ENCODE measurements at places on chromosomes 13 and 19.
A peak's percentile ranks its signal among the peaks of the same experiment; 100 is the strongest.

GRCh38 chr19:57900311-57900710 is 11.5 kb upstream of the ZNF814 start:
- no peak for DNase-seq

DNA sequence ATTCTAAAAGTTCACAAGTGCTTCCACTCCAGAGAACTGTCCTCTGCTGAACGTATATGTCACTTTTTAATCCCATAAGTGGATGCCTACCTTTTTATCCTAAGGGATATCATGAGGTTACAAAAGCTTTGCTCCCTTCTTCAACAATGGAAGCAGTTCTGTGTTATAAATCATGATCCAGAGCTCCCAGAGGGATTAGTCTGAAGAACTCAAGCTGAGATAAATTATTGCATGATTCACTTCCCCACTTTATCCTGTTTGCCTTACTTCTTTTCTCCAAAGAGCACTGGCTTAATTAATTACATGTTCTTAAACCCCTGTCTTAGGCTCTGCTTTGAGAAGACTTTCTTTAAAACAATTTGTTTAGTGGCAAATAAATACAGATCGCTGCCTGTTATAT is 246.7 kb downstream of the PCDH17 start:
- DNase-seq, result no peak

GRCh38 chr13:32883474-32883873 is 132.7 kb upstream of the KL start:
- no peak for DNase-seq

DNA sequence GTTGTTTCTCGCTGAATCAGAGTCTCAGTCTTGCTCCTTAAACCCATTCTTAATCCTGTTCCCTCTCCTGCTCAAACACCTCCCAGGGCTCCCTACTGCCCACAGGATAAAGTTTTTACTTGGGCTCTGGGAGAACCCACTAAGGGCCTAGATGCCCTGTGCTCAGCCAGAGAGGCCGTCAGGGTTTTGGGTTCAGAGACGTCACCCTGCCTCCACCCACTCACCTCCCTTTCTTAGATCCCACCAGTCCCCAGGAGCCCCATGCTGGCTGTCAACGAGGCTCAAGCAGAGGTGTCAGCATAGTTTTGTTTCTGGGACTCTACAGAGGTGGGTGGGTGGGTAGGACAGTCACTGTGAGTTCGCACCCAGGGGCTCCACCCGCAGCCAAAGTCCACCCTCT is 15.5 kb upstream of the CYP4F2 start:
- no peak for DNase-seq

DNA sequence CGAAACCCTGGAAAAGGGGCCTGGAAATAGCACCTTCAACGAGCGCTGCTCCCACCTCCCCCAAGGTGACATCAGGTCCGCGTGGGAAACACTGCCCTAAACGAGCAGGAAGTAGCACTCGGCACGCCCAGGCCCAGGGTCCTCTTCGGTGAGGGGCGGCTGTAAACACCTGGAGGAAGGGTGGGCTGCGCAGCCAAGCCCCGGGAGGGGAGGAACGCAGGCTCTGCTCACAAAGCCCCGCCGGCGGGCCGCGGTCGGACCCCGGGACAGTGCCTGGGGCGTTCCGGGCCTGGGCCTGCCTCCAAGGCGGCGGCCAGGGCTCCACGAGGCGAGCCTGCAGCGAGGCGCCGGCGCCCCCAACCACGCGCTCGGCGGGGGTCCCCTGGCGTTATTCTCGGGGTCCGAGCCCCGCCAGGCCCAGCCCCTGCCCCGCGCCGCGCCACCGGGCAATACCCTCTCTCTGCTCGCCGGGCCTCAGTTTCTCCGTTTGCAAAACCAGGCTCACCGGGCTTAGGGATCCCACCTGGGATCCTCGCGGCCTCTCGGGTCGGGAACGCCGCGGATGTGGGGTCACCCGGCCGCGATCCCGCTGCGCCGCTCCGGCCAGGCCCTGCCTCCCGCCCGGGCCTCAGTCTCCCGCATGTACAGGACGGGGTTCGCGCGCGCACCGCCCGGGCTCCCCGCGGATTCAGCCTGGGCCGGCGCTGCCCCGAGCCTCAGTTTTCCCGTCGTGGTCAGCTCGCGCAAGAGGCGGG is 630 bp downstream of the RNF126 start:
- peak; percentile 75 for DNase-seq

GRCh38 chr19:16041299-16041990 is 34.9 kb upstream of the TPM4 start:
- peak; percentile 58 for DNase-seq

- no peak for DNase-seq
These were observed 37.0 kb downstream of the IRS2 start for GRCh38 chr13:109749365-109749764.

DNA sequence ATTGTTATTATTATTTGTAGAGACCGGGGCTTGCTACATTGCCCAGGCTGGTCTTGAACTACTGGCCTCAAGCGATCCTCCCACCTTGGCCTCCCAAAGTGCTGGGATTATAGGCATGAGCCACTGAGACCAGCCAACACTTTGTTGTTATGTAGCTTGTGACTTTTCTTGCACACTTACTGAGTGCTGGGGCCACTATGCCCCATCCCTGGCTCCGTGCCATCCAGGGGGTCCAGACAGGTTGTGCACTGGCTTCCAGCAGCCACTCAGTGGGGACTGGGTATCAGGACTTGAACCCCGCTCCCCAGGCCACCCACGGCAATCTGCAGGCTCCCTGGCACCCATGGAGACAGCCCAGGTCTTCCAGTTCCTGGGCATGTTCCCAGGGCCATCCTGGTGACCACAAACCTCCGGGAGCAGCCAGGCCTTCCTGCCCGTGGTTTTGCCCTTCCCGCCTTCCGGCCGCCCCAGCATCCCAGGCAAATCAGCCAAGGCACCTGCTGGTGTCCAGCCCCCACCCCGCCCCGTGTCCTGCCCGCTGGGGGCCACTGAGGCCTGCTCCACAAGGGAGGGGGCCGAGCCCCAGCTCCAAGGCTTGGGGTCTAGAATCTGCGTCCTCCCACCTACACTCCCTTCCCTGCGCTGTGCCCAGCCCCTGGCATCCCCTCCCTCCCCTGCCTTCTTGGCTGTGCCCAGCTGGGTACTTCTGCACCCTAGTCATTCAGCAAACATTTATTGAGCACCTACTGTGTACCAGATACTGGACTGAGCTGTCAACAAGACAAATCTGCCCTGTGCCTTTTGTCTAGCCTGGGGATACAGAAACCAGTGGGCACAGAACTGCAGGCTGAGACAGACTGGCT is 23.7 kb upstream of the SEMA6B start:
- DNase-seq, result peak; percentile 60

DNA sequence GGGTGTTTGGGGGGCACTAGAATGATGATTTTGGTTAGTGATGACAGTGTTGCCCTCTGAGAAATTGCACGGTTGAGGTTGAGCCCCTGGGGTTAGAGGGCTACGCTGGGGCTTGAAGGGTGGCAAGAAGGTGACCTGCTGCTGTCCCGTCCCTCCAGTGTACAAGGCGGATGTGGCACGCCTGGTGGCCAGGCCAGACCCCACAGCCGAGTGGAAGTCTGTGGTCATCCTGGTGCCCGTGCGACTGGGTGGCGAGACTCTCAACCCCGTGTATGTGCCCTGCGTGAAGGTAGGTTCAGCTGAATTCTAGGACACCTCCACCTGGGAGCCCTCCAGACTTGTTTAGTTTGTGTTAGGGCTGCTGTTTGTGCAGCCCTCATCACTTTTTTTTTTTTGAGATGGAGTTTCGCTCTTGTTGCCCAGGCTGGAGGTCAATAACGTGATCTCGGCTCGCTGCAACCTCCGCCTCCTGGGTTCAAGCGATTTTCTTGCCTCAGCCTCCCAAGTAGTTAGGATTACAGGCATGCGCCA is 5.1 kb downstream of the ATG4D start:
- DNase-seq, result no peak

DNA sequence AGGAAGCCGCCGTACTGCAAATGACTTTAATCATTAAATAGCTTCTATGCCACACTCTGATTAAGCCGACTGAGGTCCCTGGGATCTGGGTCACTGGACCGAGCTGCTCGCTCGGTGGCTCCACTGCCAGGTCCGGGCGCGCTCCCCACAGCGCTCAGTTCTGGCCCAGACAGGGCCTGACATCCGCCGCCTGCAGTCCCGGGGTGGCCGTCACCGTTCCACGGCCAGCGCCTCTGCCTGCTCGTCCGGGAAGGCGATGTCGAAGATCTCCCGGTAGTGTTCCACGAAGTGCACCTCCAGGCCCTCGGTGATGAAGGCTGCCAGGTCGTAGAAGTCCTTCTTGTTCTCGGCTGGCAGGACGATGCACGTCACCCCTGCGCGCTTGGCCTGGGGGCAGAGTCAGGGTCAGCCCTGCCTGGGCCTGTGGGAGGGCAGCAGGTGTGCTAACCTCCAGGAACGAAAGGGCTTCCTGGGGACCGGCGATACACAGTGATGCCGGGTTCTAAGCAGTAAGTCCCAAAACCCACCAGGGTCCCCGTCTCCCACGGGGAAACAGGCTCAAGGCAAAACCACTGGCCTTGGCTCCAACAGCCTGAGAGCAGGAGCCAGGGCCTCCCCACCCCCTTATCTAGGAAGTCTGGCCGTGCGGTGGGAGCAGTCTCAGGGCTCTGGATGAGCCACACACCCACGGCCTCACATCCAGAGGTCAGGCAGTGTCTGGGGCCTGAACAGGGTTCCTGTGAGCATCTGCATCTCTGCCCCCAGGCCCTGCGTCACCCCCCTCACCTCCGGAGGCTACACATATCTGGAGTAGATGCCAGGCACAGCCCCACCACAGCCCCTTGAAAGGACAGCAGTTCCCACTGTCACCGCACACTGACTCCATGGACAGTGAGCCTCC is 2.0 kb downstream of the RPL36 start:
- DNase-seq, result no peak

DNA sequence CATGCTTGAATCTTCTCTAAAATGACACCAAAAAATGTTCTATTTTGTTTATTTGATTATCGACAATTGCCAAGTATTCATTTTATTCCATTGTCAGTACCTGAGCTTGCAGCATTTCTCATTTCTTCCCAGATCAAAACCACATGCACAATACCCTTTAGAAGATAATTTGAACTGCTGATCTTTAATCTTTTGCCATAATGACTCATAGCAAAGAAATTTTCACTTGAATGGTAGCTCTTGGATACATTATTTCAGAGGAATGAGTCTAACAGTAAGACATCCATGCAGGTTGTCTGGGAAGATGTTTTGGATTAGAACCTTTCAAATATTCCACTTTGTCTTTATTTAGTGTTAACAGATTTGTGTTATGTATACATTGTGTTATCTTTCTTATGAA is 42.0 kb upstream of the RXFP2 start:
- DNase-seq, result no peak

GRCh38 chr19:18558604-18559003 is 934 bp downstream of the KXD1 start:
- DNase-seq, result no peak

DNA sequence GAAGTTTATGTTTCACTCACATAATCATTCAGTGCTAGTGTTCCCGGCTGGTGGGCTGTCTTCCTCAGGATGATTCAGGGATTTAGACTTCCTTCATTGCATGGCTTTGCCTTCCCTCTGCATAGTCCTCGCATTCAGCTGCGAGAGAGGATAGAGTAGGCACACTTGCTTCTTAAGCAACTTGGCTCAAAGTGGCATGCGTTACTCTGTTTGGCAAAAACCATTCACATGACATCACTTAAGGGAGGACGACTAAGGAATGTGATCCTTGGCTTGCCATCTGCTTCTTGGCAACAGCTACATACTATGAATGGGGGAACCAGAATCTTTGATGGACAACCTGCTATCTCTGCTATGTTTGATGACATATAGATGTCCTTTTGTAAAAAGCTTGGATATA is 359.3 kb downstream of the TDRD3 start:
- no peak for DNase-seq

DNA sequence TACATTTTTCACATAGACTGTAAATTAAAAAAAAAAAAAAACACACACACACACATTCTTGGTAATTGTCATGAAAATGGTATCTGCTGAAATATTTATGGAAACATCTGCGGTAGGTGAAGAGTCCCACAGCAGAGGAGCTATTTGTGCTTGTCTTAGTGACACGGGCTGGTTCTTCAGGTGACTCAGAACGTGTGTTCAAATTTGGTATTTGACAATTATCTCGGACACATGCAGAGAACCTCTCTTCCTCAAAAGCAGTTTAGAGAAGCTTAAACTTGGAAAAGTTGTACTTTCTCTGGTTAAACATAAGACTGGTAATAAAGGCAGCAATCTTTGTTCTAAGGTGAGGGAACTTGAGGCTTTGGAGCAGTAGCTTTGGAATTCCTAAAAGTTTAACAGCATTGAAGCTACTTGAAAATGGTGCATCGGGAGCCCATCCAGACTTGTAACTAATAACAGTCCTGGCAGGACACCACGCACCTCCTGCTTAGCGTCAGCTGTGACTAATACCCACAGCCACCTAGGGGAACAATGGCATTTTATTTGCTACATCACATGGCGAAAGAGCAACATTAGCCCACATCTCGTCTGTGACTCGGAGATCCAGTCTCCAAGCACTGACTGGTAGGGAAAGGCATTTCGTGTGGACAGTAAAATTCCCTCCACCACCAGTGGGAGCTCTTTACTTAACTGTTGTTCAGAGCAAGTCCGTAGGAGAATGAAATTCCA is 1505.1 kb upstream of the SLC10A2 start:
- peak; percentile 68 for DNase-seq

GRCh38 chr13:80655778-80656511 is 315.0 kb upstream of the SPRY2 start:
- DNase-seq, result peak; percentile 24

GRCh38 chr19:52296773-52297600 is at the start of gene ZNF480:
Gene ZNF480, plus strand, starts transcription at chr19:52297169. Its CDS starts 3,244 bp downstream, at chr19:52300413.
- DNase-seq, result peak; percentile 92

DNA sequence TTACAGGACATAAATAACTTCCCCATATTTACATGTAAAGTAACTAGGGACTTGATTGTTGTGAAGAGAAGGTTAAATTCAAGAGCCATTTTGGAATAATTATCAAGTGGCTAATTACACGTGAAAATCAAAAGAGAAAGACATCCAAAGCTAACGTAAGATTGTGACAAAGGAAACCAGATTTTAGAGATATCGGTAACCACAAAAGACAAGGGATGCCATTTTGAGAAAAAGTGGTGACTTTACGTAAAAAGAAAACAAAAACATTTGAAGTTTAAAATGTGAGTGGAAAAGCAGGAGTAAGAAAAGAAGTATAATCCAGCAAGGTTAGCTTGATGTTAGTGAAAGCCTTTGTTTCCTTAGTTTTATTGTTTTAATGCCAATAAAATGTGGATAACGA is 10.9 kb upstream of the VWA8 start:
- DNase-seq, result no peak

GRCh38 chr13:90498096-90498495 is 849.4 kb upstream of the MIR17HG start:
- no peak for DNase-seq

GRCh38 chr13:50396001-50396400 is 380.8 kb downstream of the KCNRG start:
- no peak for DNase-seq

DNA sequence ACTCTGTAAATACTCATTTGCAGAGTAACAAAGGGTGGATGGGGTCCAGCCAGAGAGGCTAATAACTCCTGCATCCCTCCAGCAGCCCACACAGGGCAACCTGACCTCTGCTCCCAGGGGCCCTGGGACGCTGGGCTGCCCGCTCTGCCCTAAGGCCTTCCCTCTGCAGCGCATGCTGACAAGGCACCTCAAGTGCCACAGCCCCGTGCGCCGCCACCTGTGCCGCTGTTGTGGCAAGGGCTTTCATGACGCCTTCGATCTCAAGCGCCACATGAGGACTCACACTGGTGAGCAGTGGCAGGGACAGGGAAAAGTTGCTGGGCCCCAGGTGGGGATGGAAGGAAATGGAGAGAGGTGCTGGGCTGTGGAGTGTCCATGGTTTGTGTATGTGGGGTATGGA is 1.7 kb downstream of the OVOL3 start:
- no peak for DNase-seq

- no peak for DNase-seq
These were observed 8.8 kb downstream of the PALM3 start for GRCh38 chr19:14053032-14053431.

- DNase-seq, result peak; percentile 8
These were observed 439.4 kb upstream of the KLF12 start for GRCh38 chr13:74573654-74574053.

All from DMS53 (cell line).